Mesothelial cell of epicardium (in vitro differentiated cells): ENCODE measurements at places on chromosomes 2 and 18. TPM values are rescaled to one million over a fixed set of nuclear protein-coding genes. Genes with fewer than 3 reads are reported as not detected.

- no peak overlapping the region for H3K27ac ChIP-seq
- no peak overlapping the region for H3K4me3 ChIP-seq
- no peaks in the 10 kb centered on the region for H3K27me3 ChIP-seq
- no peak for DNase-seq
These were observed 82.3 kb downstream of the AQP4 start for GRCh38 chr18:26783170-26783569.

DNA sequence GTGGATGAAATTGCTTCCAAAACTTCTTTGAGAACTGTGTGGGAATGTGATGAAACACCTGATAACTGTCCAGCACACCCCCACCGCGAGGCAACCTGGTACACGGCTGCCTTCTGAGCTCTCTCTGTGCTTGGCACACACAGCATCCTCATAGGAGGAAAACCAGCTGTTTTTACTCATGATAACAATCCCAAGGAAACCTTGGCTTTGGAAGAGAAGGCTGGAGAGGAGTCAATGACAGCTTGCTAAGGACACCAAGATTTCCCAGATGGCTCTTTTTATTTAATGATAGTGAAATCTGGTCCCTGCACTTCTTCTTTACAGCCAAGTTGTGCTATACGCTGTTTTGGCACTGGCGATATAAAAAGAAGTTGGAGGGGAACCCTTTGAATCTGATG lies 232.5 kb upstream of the FN1 start:
- no peaks in the 10 kb centered on the region for H3K27me3 ChIP-seq
- no peak for DNase-seq
- peaks cover 9% of the 10 kb centered on the region for H3K36me3 ChIP-seq
- no peak overlapping the region for H3K4me3 ChIP-seq
- peaks cover 22% of the 10 kb centered on the region for H3K4me1 ChIP-seq

The PAX3 gene
- 0.25 to 0.41 TPM in 2 of 3 replicates, not detected in the other for total RNA-seq

The SATB2 gene
- total RNA-seq = 3.4 to 4.0 TPM (median 3.8 TPM) in 3 replicates

The SPHKAP gene
- total RNA-seq = not detected in 3 replicates
